ENCODE measurements at places on chromosomes 16 and 17. TPM values are rescaled to one million over a fixed set of nuclear protein-coding genes. Genes with fewer than 3 reads are reported as not detected.

DNA sequence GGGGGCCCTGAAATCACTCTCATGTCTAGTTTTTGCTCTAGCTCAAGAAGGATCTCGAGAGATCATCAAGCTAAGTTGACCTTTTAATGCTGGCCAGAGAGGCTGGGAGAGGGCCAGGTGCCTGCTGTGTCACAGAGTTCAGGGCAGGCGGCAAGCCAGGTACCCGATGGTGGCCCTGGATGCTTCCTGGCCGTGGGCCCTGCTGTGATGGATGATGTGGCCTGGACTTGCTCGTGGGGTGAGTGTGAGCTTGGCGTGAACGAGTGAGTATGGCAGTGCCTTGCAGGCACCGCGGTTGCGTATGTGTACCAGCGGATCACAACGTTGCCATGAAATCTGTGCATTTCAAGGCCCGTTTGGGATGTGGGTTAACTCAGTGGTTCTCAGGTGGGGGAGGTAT lies 7.4 kb downstream of the IRF8 start:
- no peak for DNase-seq

DNA sequence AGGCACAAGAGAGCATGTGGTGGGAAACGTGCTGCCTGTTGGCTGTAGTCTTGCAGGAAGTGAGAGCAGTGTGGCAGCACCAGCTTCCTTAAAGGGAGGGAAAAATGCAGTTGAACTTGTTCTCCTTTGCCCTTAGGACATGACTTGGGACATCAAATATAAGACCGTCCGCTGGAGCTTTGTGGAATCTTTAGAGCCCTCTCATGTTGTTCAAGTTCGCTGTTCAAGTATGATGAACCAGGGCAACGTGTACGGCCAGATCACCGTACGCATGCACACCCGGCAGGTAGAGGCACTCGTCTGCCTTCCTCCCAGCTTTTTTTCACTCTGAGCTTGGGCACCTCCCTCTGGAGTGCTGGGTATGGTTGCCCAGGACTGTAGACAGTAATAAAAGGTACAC lies 23.3 kb downstream of the GPR179 start:
- DNase-seq, result no peak

The C16orf96 gene
- not detected for total RNA-seq

DNA sequence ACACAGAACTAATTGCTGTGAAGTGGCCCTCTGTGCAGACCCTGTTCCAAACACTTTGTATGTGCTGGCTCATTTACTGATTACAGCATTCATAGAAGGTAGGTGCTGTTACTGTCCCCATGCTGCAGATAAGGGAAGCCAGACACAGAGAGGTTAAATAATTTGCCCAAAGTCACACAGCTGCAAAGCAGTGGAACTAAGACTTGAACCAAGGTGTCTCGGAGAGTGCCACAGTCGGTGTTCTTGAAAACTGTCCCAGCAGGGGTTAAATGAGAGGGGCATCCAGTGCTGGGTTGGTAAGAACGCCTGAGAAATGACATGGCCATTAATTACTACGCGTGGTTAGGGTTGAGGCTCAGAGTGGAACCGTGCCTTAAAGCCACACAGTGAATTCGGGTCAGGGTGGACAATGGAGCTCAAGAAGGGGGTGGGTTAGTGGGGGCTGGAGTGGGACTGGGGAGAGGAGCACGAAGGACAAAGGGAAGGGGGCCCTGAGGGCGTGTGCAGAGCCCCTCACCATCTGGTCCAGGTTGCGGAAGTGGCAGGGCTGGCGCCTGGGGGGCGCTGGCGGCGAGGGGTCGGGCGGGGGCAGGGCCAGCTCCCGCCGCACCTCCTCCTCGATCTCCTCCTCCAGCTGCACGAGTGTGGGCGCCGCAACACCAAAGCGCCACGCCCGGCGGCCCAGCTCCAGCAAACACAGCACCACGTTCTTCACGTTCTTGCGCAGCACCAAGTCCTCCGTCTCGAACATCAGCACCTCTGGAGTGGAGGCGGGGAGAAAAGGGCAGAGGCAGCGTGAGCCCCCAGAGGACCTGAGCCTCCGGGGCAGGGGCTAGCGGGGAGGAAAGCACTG lies 3.3 kb downstream of the GAS2L2 start:
- no peak for DNase-seq

The CCDC102A gene
- 8.9 TPM for total RNA-seq

GRCh38 chr17:40479754-40480480 lies 21.5 kb downstream of the TNS4 start:
- no peak for DNase-seq
